Endodermal cell (in vitro differentiated cells): ENCODE measurements at places on chromosomes 12 and 14. TPM values are rescaled to one million over a fixed set of nuclear protein-coding genes. Genes with fewer than 3 reads are reported as not detected.

GRCh38 chr12:104680070-104680469, 223.3 kb downstream of the CHST11 start:
- peak; percentile 77 for DNase-seq

- DNase-seq = no peak
Observed at GRCh38 chr14:38135106-38135867, 72.4 kb upstream of the SSTR1 start.

GRCh38 chr14:52936437-52936836, 14.4 kb downstream of the FERMT2 start:
- DNase-seq = no peak

DNA sequence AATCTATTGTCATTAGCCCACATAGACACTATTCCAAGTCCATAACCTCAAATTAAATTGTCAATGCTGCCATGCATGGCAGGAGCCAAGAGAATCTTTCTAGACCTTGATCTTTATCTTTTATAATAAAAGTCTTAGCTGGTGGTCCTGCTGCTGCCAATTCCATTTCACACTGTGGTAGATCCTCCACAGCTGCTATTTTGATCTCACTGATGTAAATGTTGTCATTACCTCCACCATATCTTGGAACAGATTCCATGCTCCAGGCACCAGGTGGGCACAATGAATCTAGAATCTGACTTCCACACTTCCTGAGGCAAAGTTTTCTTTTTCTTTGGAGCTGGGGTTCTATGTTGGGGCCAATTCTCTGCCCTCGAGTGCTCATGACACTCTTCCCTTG, 161.2 kb downstream of the TMTC3 start:
- DNase-seq = no peak

DNA sequence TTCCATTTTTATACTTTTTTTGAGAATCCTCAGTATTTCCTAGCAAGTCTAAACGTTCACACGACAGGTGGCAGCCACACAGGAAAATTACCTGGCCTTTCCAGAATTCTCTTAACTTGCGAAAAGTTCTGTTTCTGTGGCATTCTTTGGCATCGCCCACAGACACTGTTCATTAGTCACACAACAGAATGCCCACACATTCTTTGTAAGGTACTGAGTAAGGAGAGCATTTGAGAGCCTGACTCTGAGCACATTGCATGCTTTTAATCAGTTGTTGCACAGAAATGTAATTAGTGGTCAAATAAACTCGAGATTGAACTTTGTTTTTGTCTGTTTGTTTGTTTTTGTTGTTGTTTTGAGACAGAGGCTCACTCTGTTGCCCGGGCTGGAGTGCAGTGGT, 52.4 kb downstream of the LMNTD1 start:
- no peak for DNase-seq

DNA sequence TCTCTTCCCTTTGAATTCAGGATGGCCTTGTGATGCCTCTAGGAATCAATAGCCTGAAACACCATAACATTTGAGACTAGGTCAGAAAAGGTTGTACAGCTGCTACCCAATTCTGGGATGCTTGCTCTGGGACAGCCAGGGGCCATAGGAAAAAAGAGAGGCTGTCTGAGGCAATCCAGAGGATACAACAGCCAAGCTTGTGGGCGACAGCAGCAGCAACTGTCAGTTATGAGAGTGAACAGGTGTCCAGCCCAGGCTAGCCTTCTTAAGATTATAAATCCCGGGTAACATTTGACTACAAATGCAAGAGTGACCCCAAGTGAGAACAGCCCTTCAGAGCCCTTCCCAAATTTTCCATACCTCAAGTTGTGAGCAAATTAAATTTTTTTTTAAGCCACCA, 11.1 kb downstream of the DCN start:
- DNase-seq = no peak

GRCh38 chr12:114401328-114402083, 4.4 kb downstream of the TBX5 start:
- peak; percentile 41 for DNase-seq

GRCh38 chr12:104386461-104386860, 70.3 kb upstream of the CHST11 start:
- no peak for DNase-seq

The TRHDE gene
- 0.20 and 0.45 TPM in 2 replicates for total RNA-seq

DNA sequence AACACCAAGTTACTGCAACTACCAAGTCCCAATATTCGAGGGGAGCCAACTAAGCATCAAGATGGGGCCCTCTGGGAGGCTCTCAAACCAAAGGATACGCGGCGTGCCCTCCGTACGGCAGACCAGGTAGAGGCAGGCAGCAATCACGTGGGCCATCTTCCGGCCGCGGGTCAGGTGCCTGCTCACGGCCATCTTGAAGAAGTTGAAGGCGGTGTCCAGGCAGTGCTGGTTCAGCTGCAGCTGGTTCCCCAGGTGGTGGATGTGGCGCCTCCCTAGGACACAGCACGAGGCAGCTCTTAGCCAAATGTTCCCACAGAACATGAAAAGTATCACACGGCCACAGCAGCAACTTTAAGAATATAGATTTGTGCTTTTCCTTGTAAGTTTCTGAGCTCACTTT, 24.3 kb downstream of the BTBD6 start:
- no peak for DNase-seq

- peak; percentile 89 for DNase-seq
Observed at GRCh38 chr12:3342051-3342450, 149.0 kb upstream of the PRMT8 start.

The FAM186B gene
- total RNA-seq = 0.22 to 0.57 TPM in 2 of 3 replicates, not detected in the other

The COL2A1 gene
- 8.4 and 12.4 TPM in 2 replicates for total RNA-seq

- no peak for DNase-seq
Observed at GRCh38 chr14:94602722-94603121, 9.5 kb upstream of the SERPINA3 start.

DNA sequence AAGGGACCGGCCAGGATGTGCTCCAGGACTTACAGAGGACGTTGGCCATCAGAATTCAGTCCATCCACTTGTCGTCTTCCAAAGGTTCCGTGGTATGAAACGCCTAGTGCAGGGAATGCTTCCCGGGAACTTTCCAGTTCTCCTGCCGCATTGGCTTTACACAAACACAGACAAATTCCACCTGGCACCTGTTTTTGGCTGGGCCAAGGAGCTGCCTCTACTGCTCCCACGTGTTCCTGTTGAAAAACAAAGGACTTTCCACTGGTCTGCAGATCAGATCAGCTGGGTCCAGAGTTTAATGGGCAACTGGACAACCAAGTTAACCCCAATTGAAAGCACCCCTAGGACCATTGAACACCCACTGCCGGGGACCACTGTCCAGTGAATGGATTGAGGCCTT, 28.0 kb upstream of the PWP1 start:
- DNase-seq = no peak

The GUCY2C gene
- total RNA-seq = 2.4 and 2.6 TPM in 2 replicates

DNA sequence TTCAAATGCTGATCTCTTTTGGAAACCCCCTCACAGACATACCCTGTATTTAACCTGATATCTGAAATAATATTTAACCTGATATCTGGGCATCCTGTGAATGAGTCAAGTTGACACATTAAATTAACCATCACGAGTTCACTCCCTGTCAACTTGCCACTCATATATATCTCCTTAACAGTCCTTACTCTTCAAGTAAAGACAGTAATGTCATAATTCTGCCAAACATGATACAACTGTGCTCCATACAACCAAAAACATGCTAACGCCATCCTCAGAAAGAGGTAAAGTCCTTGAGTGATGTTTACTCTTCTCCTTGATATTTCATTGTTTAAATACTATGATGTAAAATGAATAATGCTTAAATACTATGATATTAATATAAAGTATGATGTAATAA, 105.0 kb downstream of the PLCZ1 start:
- DNase-seq = no peak

DNA sequence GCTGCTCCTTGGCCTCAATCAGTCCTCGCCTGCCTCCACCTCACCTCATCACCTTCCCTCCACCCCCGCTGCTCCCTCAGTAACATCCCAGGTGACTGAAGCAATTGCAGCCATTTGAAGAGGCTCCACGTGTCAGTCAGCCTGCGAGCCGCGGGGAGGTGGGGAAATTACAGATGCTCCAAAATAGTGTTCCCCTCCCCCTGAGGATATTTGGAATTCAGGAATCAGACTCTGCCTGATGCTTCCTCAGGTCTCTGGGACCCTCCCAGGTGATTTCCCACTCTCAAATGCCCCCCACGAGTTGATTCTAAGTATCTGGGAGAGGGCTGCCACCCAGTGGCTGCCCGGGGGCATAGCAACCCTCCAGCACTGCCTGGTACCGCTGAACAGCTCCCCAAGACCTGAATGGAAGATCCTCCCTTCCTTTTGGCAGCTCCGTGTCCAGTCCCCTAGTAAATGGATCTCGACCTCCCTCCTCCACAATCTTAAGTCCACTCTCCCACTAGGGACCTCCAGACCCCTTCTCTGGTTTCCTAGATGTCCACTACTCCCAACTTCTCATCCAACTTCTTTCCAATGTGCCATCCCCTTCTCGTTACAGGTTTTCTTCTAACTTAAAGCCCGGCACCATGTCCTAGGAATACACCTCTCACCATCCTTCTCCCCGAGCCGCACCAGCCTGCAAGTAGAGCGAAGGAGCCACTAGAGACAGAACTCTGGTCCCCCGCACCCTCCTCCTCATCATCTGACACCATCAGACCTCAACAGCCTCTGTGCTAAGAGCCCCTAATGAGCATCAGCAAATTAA, 1.4 kb upstream of the ASIC1 start:
- peak; percentile 92 for DNase-seq

- DNase-seq = peak; percentile 47
Observed at GRCh38 chr12:130016986-130017385, 113.2 kb upstream of the TMEM132D start.

DNA sequence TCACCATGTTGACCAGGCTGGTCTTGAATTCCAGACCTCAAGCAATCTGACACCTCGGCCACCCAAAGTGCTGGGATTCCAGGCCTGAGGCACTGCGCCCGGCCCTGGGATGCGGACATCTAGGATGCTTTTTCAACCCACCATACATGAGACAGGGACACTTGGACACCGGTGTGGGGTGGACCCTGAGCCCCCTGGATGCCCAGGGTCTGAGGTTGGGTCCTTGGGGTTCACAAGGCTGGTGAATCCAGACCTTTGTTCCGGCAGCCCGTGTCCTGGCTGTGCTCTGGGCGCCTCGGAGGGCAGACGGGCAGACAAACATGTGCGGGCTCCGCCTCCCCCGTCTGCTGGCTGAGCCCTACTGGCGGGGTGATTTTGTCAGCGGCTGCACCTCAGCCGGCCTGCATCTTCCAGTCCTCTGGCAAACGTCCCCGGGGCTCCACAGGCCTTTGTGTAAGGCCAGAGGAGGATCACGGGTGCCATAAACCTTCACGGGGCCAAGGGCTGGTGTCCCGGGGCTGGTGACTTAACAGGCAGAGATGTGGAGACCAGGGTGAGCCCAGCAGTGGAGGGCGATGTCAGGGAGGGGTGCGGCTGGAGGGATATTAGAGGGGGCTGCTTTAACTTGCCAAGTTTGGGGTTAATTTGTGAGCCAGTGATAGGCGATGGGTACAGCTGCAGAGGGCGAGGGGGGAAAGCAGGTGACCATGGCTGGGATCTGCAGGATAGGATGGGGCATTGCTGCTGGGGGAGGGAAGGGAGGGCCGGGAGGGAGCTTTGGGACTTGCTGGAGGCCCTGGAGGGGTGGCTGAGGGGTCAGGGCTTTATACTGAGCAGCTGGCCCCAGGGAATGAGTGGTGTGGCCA, 5.8 kb downstream of the ASPG start:
- DNase-seq = peak; percentile 43
